ENCODE measurements at places on chromosomes 5 and 9. TPM values are rescaled to one million over a fixed set of nuclear protein-coding genes. Genes with fewer than 3 reads are reported as not detected.

Gene ADRB2
- total RNA-seq, result 7.1 TPM

Gene SAXO1
- total RNA-seq, result not detected

Gene IFNK
- total RNA-seq, result not detected

Gene ADCY2
- total RNA-seq, result not detected

Gene BARHL1
- total RNA-seq, result not detected

Gene PCDHAC1
- 3.3 TPM for total RNA-seq

Gene ISCA1
- 33.9 TPM for total RNA-seq
